ENCODE measurements at places on chromosomes 3 and 15.

- DNase-seq = no peak
Observed at GRCh38 chr15:56989411-56989924, 71.0 kb downstream of the TCF12 start.

GRCh38 chr3:170144437-170144843, 37.1 kb downstream of the PHC3 start:
- DNase-seq = no peak

DNA sequence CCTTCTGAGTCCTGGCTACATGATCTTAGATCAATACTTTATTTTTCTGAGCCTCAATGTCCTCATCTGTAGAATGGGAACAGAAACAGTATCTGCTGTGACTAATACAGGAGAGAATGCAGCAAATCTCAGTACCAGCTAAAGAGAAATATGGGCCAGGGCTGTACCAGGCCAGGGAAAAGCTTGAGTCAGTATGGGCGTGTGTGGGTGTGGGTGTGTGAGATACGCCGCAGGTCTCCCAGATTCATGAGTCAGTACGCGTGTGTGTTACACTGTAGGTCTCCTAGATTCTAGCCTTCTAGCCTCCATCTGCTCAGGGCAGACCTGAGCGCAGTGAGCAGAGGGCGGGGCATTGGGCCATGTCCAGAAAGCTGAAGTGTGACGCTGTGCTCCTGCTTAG, 15.2 kb downstream of the GNAI2 start:
- no peak for DNase-seq

GRCh38 chr15:40439960-40440742, 602 bp upstream of the BAHD1 start:
- no peak for DNase-seq

- no peak for DNase-seq
Observed at GRCh38 chr3:95297581-95297980, 1234.7 kb downstream of the NSUN3 start.

DNA sequence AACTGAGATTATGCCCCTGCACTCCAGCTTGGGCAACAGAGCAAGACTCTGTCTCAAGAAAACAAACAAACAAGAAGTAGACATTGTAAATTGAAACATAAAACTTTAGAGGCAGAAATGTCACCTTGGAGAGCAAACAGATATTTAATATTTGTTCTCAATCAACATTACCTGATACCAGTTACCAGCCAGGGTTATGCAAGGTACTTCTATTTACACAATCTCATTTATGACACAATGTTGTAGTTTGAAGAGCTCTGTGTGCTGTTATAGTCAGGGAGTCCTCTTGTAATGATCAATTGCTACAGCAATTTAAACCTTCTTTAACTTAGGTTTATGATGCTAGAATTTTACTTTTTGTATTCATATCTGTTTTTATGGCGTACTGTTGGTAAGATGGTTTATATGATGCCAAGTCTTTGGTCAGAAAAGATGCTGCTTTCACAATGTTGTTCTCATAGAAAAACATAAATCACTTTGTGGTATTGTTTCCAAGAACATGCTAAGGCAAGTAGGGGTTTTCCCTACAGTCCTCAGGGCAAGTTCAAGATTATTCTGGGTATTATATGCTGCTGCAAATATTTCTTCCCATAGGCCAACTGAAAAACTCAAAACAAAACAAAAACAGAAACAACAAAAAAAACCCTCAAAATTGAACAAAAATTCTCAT, 173.5 kb downstream of the TNIK start:
- DNase-seq = no peak

DNA sequence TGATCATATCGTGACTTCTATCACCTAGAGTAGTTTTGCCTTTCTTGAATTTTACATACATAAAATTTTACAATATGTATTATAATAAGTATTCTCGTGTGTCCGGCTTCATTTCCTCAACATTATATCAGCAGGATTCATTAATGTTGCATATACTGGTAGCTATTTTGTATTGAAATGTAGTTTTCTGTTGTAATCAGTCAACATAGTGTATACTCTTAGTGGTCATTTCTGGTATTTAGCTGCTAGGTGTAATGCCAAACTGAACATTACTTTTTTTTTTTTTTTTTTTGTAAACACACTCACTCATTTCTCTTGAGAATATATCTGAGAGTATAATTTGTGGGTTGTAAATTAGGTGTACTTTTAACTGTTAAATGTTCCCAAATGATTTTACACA, 70.1 kb downstream of the CGNL1 start:
- no peak for DNase-seq

DNA sequence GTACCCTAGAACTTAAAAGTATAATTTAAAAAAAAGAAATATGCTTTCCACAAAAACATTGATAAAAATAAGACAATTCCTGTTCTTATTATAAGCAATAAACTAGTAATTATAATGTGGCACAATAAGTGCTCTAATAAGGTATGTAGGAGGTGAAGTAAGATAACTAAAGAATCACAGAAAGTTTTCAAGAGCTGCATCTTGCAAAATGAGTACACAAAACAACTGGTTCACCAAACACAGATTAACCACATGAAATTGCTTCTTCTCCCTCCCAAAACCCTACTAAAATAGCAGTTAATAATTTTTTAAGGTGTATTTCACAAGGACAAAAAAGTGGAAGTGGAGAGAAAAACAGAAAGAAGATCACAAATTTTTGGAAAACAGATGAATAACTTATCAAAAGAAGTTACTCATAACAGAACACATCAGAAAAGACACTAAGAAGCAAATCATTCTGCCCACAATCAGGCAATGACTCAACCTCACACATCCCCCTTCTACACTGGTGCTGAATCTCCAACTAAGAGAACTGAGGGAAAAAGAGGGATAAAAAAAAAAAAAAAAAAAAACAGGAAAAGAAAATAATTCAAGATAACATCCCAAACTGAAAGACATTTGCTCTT, 64.2 kb downstream of the TBC1D5 start:
- DNase-seq = no peak

DNA sequence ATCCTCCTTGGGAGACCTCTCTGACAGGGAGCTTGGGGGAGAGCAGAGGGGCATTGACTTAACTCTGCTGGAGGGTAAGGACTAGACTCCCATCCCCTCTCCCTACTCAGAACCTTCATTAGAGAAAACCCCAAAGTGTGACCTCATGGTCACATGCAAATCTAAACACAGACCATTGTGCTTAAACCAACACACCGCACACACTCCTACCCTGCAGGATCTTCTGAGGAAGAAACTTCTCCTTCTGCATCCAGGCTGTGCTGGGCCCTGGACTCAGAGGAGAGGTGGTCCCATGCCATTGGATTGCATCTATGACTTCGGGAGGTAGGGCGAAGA, 805 bp upstream of the PARP16 start:
- DNase-seq = no peak

- DNase-seq = no peak
Observed at GRCh38 chr3:128983293-128984069, 10.4 kb downstream of the CFAP92 start.

GRCh38 chr3:27044931-27045481, 324.2 kb downstream of the NEK10 start:
- no peak for DNase-seq

DNA sequence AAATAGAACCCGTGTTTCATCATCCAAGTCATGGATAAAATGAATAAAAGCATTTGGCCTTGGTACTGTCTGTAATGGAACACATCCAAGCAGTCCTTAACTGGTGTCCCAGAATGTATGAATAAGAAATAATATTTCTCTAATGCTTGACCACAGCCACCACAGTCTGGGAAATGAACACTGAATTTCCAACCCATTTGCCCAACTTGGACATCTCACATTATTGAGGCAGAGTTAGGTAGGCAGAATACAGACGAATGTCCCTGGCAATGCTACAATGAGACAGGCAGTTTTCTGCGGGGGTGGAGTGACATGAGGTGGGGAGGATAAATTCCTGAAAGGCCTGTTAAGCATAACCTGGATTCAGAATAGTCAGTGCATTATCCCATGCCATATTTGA, 245.7 kb downstream of the ZIC1 start:
- DNase-seq = no peak

DNA sequence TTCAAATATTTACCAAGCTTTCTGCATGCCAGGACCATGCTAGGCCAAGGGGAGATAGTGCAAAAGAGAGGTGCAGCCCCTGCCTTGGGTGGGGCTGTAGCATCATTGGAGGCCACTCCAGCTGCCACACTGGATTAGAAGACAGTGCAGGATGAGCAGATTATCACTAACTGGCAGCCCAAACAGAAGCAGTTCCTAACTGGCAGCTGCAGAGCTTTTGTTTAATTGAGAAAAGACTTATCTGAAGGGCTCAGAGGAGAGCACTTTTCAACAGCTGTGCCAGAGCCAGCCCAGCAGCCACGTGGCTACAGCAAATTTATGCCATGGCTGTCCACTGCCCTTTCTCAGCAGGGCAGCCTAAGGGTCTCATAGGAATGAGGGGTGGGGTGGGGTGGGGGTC, 13.5 kb upstream of the ACSBG1 start:
- no peak for DNase-seq

DNA sequence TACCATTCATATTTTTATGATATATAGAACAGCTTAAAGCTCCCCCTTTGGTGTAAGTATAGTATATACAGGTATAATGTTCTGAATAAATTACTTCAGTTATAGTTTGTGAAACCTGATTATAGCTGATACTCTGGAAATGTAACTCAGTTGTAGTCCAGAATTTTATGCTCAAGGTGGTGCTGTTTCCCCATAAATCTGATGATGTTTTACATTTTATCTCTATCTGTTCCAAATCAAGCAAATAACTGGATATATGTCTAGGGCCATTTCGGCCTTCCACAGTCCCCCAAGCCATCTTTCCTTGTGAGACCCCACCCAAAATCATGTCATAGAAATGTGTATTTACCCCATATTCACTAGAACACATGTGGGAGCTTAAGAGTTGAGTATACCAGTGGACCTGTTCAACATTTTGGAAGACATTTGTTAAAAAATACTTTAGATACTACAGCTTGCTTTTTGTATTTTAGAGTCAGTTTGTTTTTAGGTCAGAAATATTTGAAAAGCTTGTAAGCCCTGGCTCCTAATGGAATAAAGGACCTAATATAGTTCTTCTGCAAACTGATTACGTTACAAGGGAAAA, 107.1 kb downstream of the ATG7 start:
- DNase-seq = peak; percentile 32

- DNase-seq = no peak
Observed at GRCh38 chr3:46612324-46612723, at the start of gene FAM240A. Gene FAM240A, plus strand, starts transcription at chr3:46612525. Its CDS starts 159 bp downstream, at chr3:46612684.

GRCh38 chr3:61927332-61927731, 366.0 kb downstream of the PTPRG start:
- DNase-seq = peak; percentile 88

- no peak for DNase-seq
Observed at GRCh38 chr3:46504789-46505188, 7.0 kb downstream of the RTP3 start.

DNA sequence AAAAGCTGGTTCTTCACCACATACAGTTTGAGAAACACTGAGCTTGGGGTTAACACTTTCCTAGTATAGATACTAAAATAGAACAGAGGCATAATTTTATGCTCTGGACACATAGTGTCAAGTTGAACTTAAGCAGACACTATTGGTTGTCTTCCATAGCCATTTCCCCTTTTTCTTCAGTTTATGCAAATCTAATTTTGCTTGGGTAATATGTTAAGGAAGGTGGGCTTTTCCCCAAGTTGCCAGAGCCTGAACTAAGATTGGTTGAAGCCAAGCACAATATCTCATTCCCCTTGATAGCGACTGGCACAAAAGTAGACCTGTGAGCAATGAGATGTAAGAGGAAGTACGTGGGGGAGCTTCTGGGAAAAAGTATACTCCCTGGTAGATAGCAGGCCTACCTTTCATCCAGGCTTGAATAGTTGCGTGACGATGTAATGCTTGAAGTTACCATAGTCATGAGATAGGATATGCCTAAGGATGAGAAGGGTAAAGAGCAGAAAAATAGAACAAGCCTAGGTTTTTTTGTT, 4.5 kb upstream of the POPDC2 start:
- no peak for DNase-seq

GRCh38 chr3:158097593-158098308, 8.5 kb downstream of the SHOX2 start:
- DNase-seq = no peak

GRCh38 chr3:86865506-86865905, 125.4 kb downstream of the VGLL3 start:
- no peak for DNase-seq

- DNase-seq = no peak
Observed at GRCh38 chr3:157113832-157114505, 46.0 kb downstream of the CCNL1 start.
